ENCODE measurements at places on chromosomes 1 and 21.
A peak's percentile ranks its signal among the peaks of the same experiment; 100 is the strongest.

- DNase-seq = no peak
Measured at GRCh38 chr1:184970691-184971161, 3.6 kb downstream of the NIBAN1 start.

DNA sequence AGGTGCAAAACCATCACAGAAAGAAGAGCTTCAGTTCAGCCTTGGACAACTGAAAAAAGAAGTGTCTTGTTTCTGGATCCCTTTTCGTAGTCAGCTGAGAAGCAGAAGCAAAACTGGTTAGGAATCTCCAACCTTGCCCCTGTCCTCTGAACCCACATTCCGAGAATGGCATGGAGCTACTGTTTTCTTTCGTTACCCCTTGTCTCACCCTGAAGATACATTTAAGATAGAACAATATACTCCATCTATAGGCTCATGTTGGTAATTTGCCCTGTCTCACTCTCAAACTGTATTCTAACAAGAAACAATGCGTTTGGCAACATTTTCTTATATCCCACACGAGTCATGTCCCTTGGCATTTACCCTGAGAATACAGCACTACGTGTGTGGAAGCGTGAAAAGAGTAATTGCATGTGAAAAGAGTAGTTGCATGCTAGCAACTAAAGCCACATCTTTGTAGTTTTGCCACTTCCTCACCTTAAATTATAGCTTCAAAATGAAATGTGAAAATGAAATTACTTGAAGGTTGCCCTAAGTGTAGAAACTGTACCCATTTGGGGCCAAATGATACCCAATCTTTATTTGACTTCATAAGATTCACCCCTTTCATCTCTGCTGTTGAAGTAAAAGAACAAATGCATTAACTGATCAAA, 5.3 kb downstream of the SLAMF7 start:
- DNase-seq = no peak

DNA sequence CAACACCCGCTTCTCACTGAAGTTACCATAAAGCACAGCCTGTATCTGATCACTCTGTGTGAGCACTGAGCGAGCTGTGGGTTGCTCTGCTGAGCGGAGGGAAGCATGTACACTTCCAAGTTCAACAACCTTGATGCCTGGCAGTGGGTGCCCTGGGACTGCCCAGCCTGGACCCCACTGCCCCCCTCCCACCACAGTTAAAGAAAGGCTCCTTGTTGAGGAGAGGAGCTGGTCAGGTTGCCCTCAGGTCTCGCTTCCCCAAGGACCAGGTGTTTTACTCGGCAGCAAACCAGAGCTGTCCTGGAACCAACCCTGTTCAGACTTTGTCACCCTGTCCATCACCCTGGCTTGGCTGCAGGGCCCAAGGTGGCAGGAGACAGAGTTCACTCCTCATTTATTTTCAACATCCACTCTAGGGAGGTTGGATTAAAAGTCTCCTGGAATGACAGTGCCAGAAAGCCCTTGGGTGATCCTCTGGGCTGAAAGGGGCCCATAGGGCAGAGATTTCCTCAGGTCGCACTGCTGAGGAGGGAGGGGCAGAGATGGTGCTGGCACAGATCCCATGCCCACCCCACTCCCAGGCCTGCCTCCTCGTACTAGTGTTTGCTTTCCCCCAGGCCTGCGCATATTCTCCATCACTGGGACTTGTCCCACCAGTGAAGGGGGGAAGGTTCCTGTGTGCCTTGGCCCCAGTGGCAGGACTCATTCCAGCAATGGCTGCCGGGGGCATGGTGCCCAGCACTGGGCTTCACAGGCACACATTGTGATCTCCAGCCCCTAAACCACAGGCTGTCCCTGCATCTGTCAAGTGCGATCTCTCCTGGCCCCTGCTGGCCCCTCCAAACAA, 101.7 kb downstream of the TRABD2B start:
- DNase-seq = no peak

- no peak for DNase-seq
Measured at GRCh38 chr1:163202833-163203451, at the start of gene RGS5. TSS of gene RGS5 (minus strand) at chr1:163202916. CDS start at chr1:163202835, 81 bp downstream.

- DNase-seq = no peak
Measured at GRCh38 chr1:244212219-244212618, 161.1 kb downstream of the ZBTB18 start.

- DNase-seq = peak; percentile 42
Measured at GRCh38 chr1:9573723-9574122, 15.0 kb upstream of the TMEM201 start.

DNA sequence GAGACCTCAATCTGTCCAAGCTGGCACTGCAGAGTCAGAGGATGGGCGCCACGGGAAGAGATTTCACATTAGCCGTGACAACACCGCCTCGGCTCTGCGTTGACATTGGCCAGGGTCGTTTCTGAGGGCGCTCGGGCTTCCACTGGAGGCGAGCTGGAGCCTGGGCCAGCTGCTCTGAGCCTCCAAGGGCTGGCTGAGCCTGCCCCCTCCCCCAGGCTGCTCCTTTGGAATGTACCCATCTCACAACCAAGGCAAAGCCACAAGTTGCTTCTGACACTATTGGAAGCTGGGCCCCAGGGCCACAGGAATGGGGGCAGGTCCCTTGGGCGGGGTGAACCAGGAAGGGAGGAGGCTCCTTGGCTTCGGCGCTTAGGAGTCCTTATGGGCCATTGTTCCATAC, 12.7 kb downstream of the GPR3 start:
- DNase-seq = no peak

DNA sequence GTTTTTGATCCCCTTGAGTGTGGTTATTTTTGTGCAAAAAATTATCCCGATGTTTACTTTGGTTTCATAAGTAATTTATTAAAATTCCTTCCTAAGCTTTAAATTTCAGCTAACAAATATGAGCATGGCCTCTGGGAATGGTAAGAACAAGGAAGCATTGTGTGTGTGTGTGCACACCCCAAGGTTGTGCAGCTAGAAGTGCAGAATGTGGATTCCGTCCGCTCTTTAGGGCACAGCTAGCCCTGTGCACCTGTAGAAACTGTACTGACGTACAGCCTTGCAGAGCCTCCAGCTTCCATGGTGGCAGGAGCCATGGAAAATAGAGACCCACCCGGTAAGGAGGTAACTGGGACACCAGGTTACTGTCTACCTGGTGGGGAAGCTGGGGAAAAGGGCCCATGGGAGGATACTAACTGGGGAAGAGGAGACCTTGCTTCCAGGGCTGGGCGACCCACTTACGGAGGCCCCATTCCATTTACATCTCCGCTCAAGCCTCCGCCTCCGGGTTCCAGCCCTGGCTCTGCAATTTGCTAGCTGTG, 54.7 kb downstream of the B3GALT5 start:
- no peak for DNase-seq

GRCh38 chr1:15736038-15736891, at the start of gene SLC25A34:
TSS of gene SLC25A34 (plus strand) at chr1:15736258. CDS start at chr1:15736486, 228 bp downstream.
- no peak for DNase-seq

DNA sequence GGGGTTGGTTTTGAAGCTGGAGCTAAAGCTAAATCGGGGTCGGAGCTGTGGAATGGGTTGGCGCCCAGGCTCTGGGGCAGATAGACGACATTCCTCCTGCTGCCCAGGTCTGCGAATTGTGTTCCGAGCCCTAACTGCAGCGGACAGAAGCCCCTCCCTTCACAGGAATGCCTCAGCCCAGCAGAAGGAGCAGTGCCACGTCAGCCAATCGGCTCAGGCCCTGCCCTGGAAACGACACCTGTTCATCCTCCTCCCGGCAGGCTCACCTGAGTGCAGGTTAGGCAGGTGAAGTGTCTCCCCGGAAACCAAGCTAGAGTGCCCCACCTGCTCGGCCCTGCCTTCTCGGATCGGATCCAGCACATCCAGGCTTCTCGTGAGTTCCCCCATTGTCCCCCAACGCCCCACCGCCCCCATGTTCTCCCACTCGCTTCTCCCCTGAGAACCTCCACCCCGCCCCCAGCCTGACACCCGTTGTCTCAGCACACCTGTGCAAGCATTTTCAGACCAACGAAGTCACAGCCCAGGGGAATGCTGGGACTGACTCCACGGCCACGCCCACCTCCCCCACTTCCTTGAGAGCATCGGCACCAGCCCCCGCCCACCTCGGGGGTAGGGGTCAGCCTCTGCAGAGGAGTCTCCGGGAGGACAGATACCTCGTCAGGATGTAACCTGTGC, 775 bp downstream of the TMEM125 start:
- no peak for DNase-seq

DNA sequence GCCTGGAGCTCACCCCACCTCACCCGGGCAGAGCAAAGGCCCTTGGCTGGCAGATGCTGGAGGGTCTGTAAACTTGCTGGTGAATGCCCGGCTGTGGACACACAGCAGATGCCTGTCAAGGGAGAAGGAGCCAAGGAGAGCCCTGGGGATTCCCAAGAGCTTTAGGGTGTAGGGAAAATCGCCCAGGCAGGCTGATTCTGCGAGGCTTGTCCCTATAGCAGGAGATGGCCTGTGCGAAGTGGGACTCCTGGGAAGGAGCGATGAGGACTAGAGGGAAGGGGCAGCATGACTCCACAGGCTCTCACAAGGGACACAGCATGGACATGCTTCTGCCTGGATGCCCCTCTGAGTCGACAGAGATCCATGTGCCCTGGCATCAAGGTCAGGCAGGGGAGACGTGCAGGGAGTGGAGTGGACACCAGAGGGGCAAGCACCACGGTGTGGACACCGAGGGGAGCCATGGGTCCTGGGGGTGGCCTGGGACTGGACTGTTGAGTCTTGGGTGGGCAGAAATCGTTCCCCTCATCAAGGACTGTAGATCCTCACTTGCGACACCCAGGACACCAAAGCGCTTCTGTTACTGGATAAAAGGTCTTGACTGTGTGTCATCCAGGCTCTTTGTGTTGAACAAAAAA, 71.4 kb upstream of the ABCG1 start:
- DNase-seq = no peak

DNA sequence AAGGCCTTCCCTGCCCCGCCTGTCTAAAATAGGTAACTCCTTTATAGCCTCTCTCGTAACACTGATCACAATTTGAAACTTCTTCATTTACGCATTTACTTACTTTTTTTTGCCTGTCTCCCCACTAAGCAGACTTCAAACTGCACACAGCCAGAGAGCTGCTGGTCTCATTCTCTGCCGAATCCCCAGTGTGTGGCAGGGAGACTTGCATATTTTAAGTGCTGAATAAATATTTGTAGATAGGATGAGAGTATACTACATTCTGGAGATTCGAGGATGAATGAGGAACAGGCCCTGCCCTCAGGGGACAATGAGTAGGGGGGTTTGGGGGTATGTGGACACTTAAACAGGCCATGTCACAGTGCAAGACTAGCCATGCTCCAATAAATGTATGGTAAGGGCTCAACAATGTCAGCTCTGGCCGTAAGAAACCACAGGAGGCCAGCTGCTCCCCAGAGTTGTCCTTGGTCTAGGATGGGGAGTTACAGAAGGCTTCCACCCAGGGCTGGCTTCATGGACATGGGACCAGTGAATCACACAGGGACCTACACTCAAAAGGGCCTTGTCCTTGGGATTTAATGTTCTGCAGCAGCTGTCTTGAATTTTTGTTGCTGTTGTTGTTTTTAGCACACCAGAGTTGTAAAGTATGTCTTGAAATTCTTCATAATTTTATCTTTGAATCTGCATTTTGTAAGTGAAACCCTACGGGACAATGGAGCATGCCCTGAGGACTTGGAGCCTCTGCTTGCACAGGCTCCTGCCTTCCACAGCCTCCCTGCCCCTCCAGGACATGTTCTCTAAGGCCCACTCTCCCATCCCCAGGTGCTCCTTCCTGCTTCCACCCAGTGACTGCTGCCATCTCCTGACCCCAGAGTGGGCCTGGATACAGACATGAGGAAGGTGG, 8.5 kb downstream of the DIO1 start:
- DNase-seq = no peak

DNA sequence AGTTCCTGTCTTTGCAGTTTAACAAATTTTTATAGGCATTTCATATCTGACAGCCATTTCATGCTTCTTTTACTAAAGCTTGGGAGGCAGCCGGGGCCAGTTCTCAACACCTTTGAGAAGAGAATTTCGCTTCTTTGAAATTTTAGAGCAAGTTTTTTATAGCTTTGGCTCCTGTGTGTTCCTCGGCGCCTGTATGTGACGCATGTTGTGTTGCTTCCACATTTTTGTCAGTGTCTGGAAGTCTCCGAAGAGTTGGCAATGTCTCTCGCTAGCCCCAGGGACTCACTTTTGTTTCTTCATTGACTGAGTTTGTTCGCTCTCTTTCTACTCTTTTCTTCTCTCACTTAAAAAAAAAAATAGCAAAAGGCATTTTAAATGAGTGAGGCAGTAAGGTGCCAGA, 386.9 kb upstream of the PLXNA2 start:
- no peak for DNase-seq

- DNase-seq = no peak
Measured at GRCh38 chr1:85867189-85867588, 159.0 kb upstream of the ZNHIT6 start.

- DNase-seq = no peak
Measured at GRCh38 chr21:17795146-17796036, 23.8 kb downstream of the C21orf91 start.

GRCh38 chr21:29342363-29342957, 43.7 kb downstream of the BACH1 start:
- DNase-seq = peak; percentile 71

- no peak for DNase-seq
Measured at GRCh38 chr1:234609691-234610042, 311 bp downstream of the IRF2BP2 start.

- DNase-seq = peak; percentile 79
Measured at GRCh38 chr1:84478876-84479868, at the start of gene RPF1. TSS of gene RPF1 (plus strand) at chr1:84479266. CDS start at chr1:84479282, 16 bp downstream.

DNA sequence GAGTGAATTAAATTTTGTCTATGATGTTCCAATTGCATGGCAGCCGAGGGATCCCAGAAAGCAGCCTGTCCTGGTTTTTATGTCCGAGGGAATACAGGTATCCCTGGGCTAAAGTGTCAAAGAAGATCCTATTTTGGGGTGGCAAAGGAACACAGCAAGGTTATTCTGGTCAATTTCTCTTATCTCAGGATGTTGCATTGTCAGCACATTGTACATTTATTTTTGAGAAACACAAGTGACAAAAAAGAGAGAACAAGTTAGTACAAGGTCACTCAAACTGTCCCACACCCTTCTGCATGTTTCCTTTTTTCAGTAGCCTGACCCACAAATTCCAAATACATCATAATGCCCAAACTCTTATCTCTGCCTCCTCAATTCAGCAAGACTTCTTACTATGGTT, 17.7 kb downstream of the RGS18 start:
- DNase-seq = no peak

Measured in G401 (cell line).